ENCODE measurements at places on chromosomes 5 and 9.

DNA sequence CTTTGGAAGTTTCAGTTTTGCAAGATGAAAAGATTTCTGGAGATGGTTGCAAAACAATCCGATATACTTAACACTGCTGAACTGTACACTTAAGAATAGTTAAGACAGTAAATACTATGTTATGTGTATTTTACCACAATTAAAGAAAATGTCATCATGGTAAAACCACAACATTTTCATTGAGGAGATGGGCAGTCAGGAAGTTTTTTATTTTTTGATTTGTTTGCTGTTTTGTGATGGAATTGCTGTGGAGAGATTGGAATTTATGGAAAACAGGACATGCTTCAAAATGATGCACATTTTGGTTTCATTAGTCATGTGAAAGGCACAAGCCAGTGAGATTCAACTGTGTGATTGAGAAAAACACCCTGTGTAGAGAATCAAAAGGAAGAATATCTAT is 90.5 kb upstream of the AGXT2 start:
- no peak for DNase-seq

DNA sequence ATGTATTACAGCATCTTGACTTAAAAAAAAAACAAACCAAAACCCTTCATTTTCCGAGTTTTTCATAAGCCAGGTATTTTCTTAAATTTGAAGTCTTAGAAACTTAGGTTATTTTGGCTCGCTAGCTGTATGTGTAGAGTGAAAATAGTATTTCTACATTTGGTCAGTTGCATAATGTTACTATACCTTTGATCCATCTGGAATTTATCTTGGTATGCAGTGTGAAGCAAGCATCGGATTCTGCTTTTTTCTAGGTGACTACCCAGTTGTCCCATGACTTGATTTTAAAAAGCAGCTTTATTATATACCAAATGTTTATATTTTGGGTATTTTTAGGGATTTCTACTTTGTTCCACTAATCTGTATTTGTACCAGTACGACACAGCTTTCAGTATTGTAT is 27.7 kb downstream of the UBAP1 start:
- no peak for DNase-seq

DNA sequence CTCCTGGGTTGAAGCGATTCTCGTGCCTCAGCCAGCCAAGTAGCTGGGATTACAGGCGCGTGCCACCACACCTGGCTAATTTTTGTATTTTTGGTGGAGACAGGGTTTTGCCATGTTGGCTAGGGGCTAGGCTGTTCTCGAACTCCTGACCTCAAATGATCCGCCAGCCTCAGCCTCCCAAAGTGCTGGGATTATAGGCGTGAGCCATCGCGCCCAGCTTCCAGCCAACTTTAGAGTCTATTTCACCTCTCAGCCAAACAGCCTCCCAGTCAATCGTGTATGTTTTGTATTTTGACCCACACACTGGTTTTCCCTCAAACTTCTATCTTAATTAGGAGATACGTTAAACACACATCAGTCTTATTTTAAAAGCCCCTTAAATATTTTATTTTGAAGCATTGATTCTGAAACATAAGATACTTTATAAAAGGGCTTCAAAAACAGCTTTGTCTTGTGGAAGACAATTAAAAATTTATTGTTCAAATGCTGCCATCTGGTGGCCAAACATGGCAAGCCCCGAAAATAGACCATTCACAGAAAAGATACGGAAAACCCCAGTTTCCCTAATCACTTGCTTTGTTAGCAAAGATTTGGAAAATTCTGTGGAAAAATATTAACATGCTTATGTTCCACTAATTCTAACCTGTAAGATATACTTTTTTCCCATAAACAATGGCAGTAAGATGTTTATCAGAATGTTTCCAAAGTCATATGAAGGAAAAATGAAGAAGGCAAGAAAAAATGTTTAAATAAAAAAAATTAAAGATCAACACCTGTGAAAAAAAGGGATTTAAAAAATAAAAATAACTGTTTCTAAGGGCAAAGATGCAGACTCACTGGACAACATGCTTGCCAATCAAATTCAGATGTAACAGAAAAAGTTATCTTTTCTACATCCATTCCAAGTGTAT is 33.1 kb downstream of the APTX start:
- peak; percentile 67 for DNase-seq

DNA sequence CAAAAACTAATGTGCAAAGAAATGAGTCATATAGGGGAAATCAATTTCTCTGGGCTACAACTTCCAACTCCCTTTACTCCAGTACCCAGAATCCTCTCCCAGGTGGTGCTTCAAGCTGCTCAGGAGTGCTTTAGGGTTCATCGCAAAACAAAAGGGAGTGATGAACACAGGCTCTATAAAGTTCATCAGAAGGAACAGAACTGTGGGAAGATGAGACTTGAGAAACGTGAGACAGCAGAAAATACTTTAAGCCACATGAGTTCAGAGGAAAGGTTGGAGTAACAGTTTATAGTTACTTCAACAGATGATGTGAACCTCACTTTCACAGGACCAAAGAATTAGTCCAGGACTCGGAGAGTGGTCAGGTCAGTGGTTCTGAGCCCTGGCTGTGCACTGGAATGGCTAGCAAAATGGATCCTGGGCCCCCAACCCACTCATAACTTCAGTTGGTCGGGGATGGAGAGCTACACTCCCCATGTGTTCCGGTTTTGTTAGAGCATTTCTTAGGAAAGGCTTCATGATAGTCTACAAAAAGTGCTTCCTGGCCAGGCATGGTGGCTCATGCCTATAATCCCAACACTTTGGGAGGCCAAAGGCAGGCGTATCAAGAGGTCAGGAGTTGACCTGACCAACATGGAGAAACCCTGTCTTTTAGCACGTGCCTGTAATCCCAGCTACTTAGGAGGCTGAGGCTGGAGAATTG is 4.3 kb downstream of the RPL12 start:
- no peak for DNase-seq

DNA sequence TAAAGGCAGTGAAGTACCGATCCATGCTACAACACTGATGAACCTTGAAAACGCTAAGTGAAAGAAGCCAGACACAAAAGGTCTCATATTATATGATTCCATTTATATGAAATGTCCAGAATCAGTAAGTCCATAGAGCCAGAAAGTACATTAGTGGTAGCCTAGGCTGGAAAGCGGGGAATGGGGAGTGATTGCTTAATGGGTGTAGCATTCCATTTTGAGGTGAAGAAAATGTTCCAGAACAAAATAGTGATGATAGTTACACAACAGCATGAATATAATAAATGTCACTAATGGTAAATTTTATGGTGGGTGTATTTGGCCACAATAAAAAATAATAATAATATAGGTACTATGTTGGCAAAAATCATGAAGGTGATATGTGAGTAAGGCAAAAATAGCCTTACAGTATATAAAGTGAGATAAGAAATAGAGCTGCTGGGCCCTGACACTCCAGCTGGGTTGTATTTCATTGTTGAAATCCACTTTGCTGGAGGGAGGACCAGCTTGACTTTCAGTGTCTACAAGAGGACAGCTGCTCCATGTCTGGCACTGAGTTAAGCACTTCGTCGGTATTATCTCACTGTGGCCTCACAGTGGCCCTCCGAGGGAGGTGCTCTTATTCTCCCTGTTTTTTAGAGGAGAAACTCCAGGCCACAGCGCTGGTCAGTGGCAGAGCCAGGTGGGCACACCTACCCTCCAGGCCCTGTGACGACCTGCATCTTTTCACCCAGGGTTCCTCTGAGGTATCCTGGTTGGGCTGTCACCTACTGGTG is 22.4 kb upstream of the ANGPTL2 start:
- no peak for DNase-seq

DNA sequence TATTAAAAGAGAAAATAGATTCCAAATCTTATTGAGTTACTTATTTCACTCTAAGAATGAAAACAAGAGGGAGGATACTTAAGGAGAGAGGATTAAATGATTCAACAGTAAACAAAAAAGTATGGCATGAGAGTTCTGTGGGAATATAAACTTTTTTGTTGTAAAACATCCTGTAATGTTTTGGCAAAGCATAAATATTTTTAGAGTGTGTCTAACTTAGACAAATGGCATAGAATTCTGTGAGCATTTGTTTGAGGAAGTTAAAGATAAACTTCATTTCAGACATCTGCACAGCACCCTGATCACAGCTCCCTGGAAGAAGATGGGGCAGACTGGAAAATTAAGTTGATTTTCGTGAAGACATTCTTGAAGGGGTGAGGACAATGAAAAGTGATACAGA is 246.8 kb upstream of the HAPLN1 start:
- DNase-seq: no peak

GRCh38 chr5:35780236-35780635 is 76.5 kb upstream of the IL7R start:
- DNase-seq: no peak

- no peak for DNase-seq
Measured at GRCh38 chr9:98428454-98428853, 173.0 kb upstream of the TBC1D2 start.
